Neuronal stem cell (in vitro differentiated cells): ENCODE measurements at places on chromosomes 2 and 18.

DNA sequence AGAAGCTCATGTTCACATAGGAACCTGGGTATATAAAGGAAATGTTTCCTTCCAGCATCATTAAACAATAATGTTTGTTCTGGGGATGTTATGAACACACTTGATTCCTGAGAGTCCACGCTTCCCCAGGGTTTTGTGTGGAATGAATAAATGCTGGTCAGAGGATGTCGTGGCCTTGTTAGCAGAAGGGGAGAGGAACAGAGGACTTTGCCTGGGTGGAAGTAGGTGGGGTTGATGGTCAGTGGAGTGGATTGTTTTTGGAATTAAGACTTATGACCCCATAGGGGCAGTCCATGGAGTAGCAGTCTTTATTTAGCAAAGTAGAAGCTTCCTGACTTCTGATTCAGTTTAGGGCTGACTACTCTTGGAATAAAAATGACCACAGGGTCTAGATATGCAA lies 139.6 kb downstream of the MYO1B start:
- H3K27ac ChIP-seq: no peak overlapping the region
- H3K4me1 ChIP-seq: no peaks in the 10 kb centered on the region
- H3K4me3 ChIP-seq: no peak overlapping the region
- no peak for DNase-seq
- H3K27me3 ChIP-seq: no peaks in the 10 kb centered on the region
- H3K36me3 ChIP-seq: peaks cover 88% of the 10 kb centered on the region

GRCh38 chr2:40820319-40820718 lies 368.4 kb upstream of the SLC8A1 start:
- no peak overlapping the region for H3K4me3 ChIP-seq
- no peaks in the 10 kb centered on the region for H3K27me3 ChIP-seq
- no peaks in the 10 kb centered on the region for H3K36me3 ChIP-seq
- no peak overlapping the region for H3K27ac ChIP-seq

DNA sequence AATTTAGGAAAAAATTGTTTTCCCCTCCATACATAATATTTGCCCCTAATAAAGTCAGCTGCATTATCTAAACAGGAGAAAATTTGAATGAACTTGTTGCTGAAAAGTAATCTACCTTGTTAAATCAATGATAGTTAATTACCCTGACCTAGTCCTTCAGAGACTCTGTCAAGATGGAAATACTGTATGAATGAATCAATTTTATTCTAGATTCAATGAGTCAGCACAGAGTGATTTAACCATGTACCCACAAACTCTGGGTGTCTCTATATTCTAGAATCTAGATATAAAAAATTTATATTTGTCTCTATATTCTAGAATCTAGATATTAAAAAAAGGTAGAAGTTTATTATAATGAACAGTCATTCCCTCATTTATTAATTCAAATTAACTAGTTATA lies 36.2 kb downstream of the NDUFAF7 start:
- no peaks in the 10 kb centered on the region for H3K27me3 ChIP-seq
- H3K4me1 ChIP-seq: no peaks in the 10 kb centered on the region
- H3K4me3 ChIP-seq: no peak overlapping the region
- no peak overlapping the region for H3K27ac ChIP-seq
- no peak for DNase-seq

DNA sequence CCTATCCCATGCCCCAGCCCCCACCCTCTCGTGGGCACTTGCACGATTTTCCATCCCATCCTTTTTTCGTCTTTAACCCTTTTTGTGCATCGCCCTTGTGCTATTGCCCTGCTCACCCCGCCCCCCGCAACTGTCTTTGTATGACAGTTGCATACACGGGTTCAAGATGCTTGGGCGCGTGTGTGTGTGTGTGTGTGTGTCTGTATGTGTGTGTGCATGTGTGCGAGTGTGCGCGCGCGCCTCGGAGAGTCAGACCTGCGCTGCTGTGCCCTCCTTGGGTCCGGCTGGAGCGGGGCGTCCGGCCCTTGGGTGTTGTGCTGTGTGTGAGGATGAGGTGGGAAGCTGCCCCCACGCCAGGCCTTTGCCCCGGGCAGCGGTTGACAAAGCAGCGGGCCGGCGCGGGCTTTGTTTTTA lies 230.7 kb downstream of the HAUS1 start:
- peak overlapping the region; percentile 70 for H3K4me3 ChIP-seq
- peaks cover 7% of the 10 kb centered on the region for H3K36me3 ChIP-seq
- peak; percentile 57 for DNase-seq
- peak overlapping the region; percentile 61 for H3K27ac ChIP-seq

GRCh38 chr2:43174368-43174916 lies 52.0 kb downstream of the ZFP36L2 start:
- H3K36me3 ChIP-seq: no peaks in the 10 kb centered on the region
- H3K4me3 ChIP-seq: no peak overlapping the region
- H3K27ac ChIP-seq: no peak overlapping the region

DNA sequence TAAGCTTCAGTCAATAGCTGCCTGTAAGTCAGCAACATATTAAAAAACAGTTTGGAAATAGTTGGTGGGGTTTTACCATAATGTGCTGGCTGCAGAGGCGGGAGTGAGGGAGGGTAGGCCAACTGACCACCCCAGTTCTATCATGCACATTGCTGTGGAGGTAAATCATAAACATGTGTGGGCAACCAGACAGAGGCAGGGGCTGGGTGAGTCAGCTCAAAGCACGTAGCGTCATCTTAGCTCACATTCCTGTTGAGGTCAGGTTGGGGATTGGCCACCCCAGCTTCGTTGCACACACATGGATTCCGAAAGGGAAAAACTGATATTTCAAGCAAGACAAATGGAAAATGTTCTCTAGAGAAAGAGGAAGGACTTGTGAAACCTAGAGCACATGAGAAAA lies 19.5 kb downstream of the GPR45 start:
- peaks cover 5% of the 10 kb centered on the region for H3K4me1 ChIP-seq
- no peak for DNase-seq
- H3K4me3 ChIP-seq: no peak overlapping the region
- H3K36me3 ChIP-seq: peaks cover 15% of the 10 kb centered on the region
- no peak overlapping the region for H3K27ac ChIP-seq

GRCh38 chr2:10225291-10226037 lies 77.2 kb upstream of the HPCAL1 start:
- H3K4me3 ChIP-seq: no peak overlapping the region
- DNase-seq: peak; percentile 20
- peaks cover 30% of the 10 kb centered on the region for H3K4me1 ChIP-seq

DNA sequence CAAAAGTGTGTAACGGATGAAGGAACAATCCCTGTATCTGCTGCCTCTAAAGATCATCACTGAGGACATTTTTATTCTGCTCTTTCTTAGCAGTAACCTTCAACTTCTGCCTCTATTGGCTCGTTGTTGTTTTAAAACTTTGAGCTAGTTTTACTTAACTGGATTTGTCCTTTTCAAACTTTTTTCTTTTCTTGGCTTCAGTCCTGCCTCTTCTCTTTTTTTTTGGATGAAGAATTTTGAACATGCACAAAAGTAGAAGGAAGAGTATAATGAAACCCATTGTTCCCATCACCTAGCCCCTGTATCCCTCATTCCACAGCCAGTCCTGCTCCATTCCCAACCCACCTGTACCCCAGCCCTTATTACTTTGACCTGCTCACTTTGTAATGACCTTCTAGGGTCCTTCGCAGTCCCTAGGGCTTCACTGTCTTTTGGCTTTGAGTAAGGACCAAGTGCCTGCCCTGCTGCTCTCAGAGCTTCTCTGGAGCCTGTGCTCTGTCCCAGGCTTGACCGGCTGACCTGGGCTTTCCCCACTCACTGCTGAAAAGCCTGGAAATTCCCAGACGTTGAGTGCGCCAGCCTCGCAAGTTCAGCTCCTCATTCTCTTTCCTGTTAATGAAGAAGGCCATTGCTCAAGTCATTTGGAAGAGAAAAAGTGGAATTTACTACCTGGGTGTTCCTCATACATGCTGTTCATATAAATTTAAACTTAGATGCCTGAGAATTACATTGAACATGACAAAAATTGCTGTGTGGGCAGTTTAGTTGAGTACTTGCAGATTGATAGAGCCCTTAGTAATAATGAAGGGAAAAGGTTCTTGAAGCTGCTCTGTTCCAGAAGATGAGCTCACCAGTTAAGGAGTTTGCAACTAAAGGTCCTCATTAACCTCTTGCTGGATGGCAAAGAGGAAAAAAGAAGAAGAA lies 149.3 kb upstream of the ALPP start:
- no peak for DNase-seq
- H3K36me3 ChIP-seq: no peaks in the 10 kb centered on the region
- no peaks in the 10 kb centered on the region for H3K27me3 ChIP-seq
- H3K4me3 ChIP-seq: no peak overlapping the region

GRCh38 chr2:119546447-119546767 lies 2.2 kb downstream of the CFAP221 start:
- peaks cover 10% of the 10 kb centered on the region for H3K4me1 ChIP-seq
- H3K4me3 ChIP-seq: no peak overlapping the region
- DNase-seq: no peak
- H3K27ac ChIP-seq: no peak overlapping the region

GRCh38 chr2:231884438-231885140 lies 41.6 kb downstream of the NPPC start:
- DNase-seq: no peak
- H3K27ac ChIP-seq: no peak overlapping the region
- no peaks in the 10 kb centered on the region for H3K4me1 ChIP-seq
- no peaks in the 10 kb centered on the region for H3K27me3 ChIP-seq

- no peak overlapping the region for H3K4me3 ChIP-seq
- H3K36me3 ChIP-seq: no peaks in the 10 kb centered on the region
- DNase-seq: no peak
Measured at GRCh38 chr2:240403396-240404104, 31.9 kb upstream of the GPC1 start.

DNA sequence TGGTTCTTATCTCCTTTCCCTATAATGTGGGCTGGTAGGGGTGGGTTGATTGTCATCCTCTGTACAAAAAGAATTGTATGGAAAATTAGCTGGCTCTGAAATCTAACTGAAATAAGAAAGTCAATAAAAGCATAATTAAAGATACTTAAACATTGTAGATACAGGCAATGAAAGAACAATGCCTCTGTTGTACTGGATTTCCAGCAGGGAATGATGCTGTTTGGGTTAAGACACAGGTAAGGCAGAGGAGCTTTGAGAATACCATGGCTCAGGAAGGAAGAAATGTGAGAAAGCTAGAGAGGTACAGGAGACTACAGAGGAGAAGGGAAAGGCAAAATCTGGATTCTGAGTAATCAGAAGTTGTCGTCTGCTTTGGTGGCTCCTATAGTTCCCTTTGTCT lies 10.1 kb downstream of the DTNA start:
- H3K27ac ChIP-seq: no peak overlapping the region
- H3K4me1 ChIP-seq: no peaks in the 10 kb centered on the region
- no peaks in the 10 kb centered on the region for H3K36me3 ChIP-seq
- H3K4me3 ChIP-seq: no peak overlapping the region

DNA sequence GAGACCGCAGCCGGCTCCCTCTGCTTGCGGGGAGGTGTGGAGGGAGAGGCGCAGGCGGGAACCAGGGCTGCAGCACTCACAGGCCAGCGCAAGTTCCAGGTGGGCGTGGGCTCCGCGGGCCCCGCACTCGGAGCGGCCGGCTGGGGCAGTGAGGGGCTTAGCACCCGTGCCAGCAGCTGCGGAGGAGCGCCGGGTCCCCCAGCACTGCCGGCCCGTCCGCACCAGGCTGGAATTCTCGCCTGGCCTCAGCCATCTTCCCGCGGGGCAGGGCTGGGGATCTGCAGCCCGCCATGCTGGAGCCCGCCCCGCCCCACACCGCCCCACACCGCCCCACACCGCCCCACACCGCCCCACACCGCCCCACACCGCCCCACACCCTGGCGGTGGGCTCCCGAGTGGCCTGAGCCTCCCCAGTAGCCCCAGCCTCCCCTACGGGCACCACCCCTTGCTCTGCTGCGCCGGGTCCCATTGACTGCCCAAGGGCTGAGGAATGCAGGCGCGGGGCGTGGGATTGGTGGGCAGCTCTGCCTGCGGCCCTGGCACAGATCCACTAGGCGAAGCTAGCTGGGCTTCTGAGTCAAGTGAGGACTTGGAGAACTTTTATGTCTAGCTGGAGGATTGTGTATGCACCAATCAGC lies 123.9 kb upstream of the MGAT5 start:
- no peak for DNase-seq
- H3K36me3 ChIP-seq: peaks cover 4% of the 10 kb centered on the region
- no peak overlapping the region for H3K27ac ChIP-seq
- H3K27me3 ChIP-seq: no peaks in the 10 kb centered on the region

GRCh38 chr2:203062126-203062525 lies 47.5 kb downstream of the NBEAL1 start:
- no peaks in the 10 kb centered on the region for H3K27me3 ChIP-seq
- peaks cover 5% of the 10 kb centered on the region for H3K4me1 ChIP-seq
- no peak for DNase-seq
- peak overlapping the region; percentile 41 for H3K27ac ChIP-seq

DNA sequence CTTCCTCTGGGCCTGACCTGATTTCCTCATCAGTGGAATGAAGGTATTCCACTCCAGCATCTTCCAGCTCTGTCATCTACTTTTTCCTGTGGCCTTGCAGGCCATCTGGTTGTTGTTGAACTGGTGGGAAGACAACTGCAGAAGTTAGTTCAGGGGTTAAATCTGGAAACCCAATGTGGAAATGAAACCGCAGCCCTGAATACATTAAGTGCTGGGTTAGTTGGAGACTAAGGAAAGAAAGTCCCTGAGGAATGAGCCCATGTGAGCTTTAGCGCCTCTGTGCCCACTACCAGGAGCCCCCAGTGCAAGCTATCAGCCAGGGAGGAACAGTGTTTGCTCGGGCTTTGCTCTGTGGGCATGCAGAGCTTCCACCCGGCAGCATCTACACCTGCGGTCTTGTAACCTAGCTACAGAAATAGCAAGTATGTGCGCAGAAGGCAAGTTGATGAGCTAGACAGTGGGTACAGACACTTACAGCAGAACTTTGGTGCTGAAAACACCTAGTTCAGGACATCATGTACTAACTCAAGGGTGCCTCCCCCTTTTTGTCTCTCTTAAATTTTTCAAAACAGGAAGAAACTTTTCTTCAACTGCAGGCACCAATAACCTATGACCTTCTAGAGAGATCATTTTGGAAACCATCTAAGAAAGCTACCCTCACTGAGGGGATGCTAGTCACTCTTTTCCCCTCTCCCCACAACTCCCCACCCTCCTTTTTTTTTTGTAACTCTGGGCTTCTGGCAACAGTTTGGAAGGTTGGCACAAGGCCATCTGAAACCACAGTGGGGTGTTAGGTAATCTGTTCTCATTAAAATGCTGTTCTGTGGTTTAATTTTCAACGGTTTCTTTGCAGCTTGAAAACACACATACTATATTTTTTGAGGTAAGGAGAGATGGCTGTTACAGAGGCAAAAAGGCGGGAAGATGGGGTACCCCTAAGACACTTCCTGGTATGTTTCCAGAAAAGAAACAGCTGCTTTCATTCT lies 18.3 kb upstream of the CXCR4 start:
- H3K4me1 ChIP-seq: peaks cover 1% of the 10 kb centered on the region
- no peak for DNase-seq
- H3K4me3 ChIP-seq: no peak overlapping the region
- peaks cover 18% of the 10 kb centered on the region for H3K27me3 ChIP-seq
- H3K27ac ChIP-seq: no peak overlapping the region

DNA sequence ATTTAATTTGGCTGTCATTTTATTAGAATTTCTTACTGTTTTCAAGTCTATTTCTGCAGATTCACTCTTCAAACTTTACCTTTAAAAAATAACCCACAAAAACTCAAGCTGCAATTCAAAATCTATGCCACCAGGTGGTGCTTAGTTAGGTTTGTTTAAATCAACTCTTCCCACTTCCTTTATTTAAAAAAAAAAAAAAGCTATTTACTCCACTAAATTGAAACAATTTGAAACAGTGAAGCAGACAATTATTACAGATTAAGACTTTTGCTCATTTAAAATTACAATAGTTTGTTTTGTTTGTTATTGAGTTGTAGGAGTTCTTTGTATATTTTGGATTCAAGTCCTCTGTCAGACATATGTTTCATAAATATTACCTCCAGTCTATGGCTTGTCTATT lies 300.0 kb downstream of the PDE11A start:
- no peaks in the 10 kb centered on the region for H3K4me1 ChIP-seq
- peaks cover 4% of the 10 kb centered on the region for H3K27me3 ChIP-seq
- H3K4me3 ChIP-seq: no peak overlapping the region
- no peak for DNase-seq
- H3K27ac ChIP-seq: no peak overlapping the region
